ENCODE measurements at places on chromosomes 3 and 15. TPM values are rescaled to one million over a fixed set of nuclear protein-coding genes. Genes with fewer than 3 reads are reported as not detected.

DNA sequence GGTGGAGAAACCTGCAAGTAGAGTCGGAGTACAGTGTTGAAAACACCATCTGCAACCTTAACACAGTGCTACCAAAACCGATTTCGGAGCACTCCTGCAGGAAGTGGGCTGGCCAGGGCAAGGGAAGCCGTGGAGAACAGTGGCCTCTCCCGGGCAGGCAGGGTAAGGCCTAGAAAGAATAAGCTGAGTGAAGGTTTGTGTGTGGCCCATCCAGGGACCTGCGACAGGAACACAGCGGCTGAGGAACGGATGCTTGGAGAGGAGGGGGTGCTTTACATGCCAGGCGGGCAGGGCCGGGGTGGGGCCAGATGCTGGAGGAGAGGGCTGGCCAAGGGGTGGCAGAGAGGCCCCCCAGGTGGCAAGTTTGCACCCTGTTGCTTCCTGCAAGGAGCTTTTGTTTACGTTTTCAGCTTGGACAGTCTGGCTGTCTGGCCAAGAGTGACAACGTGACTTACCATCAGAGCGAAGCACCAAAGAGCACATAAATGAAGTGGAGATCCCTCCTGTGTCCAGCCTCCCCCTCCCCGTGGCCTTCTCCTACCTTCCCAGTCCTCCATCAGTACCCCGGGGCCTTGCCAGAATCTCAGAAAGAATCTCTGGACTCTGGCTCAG lies 156.5 kb downstream of the PGPEP1L start:
- peak; percentile 79 for DNase-seq

GRCh38 chr3:47225310-47225906 lies 57.2 kb downstream of the KIF9 start:
- no peak for DNase-seq

Gene PP2D1
- not detected for total RNA-seq

GRCh38 chr3:50297896-50298725 lies 1.1 kb downstream of the HYAL3 start:
- no peak for DNase-seq

DNA sequence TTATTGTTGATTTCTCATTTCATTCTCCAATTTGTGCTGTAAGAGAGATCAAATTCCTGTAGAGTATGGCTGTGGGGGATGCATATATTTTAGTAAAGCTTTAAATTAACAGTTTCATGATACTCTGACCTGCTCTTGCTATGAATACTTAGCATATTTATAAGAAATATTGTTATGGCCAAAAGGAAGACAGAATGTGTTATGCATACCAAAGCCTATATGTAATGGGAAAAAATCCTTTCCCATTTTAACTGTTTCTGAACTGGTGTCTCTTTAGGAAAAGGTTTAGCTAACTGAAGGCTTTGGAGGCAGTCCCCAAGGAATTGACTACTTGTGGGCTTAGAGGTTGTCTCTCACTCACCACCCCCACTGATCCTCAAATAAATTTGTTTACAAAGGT lies 59.2 kb downstream of the CADPS start:
- no peak for DNase-seq

DNA sequence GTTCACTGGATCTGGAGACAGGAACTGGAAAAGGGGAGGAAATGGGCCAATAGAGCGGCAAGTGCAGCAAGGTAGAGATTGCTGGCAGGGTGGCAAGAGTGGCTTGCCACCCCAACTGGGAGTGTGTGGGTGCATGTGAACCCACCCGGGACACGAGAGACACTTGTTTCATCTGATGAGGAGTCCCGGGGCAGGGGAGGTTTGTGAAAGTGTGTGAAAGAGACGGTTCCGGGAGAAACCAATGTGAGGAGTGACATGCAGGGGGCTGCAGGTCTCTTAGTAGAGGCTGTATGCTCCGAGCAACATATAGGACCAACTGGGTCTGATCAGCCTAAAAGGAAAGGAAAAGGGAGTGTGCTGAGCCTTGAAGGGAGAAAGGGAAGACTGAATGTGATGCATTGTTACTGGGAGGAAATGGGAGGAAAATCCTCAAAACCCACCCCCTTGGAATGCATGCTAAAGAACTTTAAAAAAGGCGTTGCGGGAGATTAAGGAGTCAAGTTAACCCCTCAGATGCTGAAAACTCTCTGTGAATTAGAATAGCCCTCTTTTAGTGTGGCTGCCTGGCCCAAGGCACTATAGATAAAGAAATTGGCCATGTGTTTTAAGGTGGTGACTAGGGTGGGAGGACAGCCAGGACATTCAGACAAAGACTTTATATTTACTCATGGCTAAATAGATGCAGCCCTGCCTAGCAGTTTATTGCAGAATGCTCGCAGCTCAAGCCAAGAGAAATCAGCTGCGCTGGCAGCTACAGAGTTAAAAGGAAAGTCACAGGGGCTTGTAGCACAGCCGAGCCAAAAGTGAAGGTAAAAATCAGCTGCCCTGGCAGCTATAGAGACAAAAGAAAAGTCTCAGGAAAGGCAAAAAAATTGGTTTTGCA lies 9.1 kb upstream of the SLC9C1 start:
- no peak for DNase-seq

Gene TRIM71
- total RNA-seq: 26.5 TPM

Gene LRTM1
- total RNA-seq: 0.29 TPM

GRCh38 chr15:72995849-72996248 lies 56.4 kb upstream of the NEO1 start:
- no peak for DNase-seq

Gene ALG3
- 55.7 TPM for total RNA-seq

DNA sequence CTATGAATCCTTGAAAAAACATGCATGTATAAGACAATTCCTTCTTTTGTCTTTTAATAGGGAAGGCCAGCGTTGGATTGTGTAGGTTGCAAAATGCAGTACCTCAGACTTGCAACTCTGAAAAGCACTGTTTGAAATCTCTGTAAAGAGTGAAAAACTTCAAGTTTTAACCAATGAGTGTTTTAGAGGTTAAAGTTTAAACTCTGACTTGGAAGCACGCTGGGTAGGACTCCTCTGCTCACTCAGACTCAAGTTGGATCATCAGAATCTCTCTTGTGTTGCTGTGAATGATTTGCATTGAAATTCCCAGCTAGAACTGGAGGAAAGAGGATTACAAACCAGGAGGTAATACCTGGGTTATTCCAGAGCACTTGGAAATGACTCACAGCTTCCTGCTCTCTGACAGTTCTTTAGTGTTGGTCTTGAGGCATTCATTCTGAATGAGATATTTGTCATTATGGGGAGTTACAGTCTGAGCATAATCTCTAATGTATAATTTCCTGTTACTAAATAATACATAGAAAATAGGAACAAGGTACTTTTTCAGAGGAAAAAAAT lies 49.1 kb downstream of the PLS1 start:
- DNase-seq: no peak

DNA sequence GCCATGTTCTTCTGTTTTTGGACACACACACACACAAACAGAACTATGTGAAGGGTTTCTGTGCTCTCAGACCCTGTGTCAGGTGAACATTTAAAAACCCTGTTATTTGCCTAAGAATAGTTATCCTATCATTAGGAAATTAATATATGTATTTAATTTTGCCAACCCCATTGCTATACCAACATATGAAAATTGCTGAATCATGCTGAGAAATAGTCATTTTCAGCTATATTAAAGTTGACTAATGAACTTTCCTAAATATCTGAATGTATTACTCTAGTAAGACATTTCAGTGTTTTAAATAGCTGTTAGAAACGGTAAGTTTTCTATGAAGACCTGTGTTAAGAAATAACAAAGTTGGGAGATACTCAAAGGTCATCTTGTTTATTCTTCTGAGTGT lies 596.9 kb upstream of the GRM7 start:
- DNase-seq: no peak

DNA sequence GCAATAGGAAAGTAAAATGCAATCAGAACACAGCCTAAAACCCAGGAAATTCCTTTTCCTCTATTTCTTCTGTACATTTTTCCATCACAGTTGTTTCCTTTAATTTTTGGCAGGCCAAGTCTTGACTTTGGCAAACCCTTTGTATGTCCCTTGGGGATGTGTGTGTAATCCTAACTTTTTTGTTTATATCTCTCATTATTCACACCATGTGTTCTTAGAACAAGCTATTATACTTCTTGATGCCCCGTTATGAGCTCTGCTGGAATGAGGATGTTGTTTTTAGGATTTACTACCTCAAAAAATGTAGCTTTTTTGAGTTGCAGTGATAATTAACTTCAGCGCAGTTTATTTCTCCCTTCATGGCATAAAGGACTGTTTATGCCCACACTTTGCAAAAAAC lies 123.4 kb downstream of the ABI3BP start:
- DNase-seq: no peak

DNA sequence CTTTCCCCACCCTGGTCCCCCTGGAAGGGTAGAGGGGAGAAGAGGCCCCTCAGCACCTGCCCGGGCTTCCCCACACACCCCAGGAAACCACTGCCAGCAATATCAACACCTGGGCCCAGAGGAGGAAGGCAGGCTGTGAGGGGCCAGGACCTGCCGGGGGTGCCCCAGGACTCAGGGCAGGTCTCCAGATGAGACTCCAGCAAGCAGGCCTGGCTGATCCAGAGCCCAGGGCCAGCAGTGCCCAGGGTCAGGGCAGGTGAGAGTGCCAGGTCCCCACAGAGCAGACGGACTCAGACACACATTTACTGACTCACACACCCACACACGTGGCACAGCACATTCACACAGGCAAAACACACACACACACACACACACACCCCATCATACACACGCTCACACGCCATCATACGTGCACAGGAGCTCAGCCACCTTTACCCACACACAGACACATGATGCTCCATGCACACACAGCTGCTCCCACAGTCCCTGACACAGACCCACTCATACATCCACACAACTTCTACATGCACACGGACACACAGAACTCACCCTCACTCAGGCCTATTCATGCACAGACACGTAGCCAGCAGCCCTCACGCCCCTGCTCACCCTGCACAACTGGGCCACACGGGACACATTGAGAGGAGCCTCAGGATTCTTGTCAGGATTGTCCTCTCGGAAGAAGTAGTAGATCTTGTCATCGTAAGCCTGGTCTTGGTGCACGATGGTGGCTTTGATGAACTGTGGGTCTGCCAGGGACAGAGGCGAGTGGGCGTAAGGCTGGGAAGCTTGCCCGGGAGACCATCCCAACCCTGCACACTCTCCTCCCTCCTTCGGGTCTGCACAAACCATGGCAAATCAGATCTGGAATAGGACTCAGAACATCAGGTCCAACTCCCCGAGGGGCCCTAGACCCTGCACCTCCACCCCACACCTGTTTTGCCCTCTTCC lies 17.5 kb downstream of the SEMA7A start:
- DNase-seq: no peak

DNA sequence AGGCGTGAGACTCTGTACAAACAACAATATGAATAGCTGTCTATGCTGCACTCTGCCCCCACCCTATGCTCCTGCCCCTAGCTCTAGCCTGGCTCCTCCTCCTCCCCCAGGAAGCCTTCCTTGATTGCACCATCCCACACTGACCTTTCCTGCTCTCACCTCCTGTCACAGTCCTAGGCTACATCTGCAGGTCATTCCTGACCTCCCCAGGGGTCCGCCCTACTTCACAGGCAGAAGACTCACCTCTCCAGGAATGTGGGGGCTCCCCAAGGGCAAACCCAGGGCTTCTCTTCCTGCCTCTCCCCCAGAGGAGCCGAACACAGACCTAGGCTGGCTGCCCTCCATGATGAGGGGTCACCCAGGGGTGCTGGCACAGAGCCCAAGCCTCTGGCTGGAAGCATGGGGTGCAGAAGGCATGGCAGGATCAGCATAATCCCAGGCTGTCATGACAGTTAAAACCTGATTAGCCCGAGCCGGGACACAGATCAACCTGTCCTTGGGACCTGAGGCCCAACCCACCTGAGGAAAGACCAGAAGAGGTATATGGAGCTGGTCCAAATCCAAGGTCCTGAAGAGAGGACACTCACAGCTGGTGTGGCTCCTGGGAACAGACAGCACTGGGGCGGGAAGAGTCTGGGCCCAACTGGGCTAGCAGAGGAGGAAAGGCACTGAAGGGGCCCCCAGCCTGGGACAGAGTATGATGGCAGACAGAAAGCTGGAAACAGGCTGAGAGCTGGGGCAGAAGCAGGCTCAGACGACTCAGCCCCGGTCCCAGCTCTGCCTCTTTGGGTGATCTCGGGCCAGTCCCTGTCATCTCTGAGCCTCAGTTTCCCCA lies 5.9 kb downstream of the SEMA7A start:
- DNase-seq: no peak

DNA sequence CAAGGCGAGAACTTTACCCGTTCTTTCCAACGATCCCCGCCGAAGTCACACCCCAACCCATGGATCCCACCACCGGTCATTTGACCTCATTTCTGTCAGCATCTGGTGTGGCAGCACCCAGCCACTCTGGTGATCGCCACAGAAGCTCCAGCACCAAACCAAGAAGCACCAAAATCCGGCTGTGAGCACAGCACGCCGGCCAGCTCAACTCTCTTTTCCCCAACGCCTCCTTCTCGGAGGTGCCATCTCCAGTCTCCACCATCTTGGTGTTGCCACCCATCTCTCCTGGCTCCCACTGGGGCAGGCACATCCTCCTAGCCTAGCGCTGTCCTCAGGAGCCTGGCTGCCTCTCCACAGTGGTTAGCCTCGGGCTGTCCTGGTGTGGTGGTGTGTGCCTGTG lies 6.5 kb downstream of the MUC4 start:
- DNase-seq: no peak

DNA sequence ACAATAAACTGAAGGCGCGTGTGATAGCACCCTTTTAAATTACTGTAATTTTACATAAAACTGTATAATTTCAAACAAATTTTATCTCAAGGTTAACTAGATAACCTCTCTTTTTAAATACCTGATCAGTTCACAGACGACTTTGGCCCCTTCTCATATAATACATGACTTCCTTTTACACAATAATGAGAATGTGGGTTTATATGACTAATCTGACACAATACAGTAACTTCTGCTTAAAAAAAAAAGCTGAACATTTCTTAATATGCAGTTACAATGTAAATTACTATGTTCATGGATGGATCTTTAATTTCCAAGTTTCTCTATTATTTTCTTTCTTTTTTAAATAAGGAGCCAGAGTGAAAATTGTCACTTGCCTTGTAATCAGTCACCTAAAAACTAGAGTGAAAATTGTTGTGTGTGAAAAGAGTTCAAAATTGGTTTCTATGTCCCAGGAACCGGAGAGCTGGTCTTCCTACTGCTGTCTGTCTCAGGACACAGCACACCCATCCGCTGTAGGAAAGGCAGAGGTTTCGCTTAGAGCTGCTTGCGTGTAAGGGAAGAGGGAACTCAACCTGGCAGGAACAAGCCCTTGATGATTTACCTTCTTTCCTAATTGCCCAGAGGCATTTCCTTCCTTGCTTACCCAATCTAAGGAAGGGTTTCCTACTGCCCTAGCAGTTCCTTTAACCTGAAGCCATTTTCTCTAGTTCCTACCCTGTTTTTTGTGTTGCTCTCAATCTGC lies 33.3 kb downstream of the PLD1 start:
- no peak for DNase-seq

Gene EFCC1
- 0.29 TPM for total RNA-seq

Gene DNAJB8
- not detected for total RNA-seq

DNA sequence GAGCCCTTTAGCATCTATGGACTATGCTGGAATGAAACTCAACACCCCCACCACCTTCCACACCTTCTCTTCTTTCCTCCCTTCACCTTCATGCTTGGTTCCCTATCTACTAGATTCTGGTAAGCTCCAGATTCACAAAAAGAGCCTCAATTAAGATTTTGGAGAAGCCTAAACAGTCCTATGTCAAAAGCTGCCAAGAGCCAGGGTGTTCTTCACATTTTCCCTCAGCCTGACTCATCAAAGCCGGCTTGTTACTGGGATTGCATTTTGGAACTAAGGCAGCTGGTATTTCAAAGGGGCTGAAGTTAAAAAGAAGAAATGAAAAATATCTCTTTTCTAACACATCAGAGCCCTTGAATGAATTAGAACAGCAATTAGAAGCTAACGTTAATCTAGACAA lies 247.7 kb downstream of the MYRIP start:
- DNase-seq: no peak

- no peak for DNase-seq
These were observed 10.6 kb downstream of the CHCHD4 start for GRCh38 chr3:14113965-14114635.
